Activated CD4-positive, alpha-beta T cell treated with anti-CD3 and anti-CD28 coated beads for 1 hour (primary cell): ENCODE measurements at places on chromosomes 3 and 15.

GRCh38 chr15:54519577-54519976 is 541.3 kb downstream of the UNC13C start:
- no peak for DNase-seq

DNA sequence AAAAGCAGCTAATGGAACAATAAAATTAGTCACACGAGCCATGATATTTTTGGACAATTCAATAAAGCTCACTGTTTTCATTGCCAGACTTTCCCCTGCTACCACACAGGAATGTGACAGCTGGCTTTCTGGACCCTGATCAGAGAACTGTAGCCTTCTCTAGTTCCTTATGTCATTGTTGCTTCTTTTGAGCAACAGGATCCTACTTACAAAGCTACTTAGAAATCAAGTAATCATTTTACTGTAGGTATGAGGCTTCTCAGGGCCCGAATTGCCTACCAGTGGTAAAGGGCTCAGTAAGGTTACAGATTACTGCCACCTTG is 94.3 kb upstream of the AADACL2 start:
- DNase-seq: no peak

DNA sequence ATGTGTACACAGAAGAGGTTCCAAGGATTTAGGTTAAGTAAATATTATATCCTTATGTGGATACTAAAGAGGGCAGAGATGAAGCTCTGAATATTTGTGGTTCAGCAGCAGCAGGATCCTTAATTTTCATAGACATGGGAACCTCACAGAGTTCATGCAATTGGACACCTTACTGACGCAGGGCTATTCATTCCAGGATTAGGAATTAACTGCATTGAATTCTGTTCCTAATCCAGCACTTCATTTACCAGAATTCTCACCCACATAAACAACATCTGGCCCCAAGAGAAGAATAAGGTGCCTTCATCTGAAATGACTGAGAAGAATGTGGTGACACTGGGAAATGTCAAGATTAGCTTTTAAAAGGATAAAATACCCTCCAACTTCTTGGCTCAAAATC is 62.4 kb downstream of the ADAMTS9 start:
- DNase-seq: no peak

- no peak for DNase-seq
Measured at GRCh38 chr3:156615592-156616173, 58.7 kb upstream of the TIPARP start.

DNA sequence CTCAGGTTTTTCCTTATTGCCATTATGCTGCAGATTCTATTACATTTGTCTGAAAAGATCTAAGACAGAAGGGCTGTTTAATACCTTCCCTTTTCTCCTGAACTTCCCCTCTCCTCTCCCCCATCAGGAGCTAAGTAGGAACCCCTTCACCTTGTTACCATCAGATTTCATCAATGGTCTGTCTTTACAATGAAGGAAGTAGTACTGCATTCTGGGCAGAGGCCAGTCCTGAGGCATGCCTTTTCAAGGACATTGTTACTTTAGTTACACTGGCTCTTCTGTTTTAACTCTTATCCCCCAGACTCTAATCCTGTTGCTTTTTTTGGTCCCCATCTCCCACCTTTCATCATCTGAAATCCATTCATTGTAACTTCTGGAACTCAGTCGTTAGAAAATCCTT is 8.1 kb downstream of the CTNNB1 start:
- DNase-seq: no peak

- no peak for DNase-seq
Measured at GRCh38 chr3:177591379-177591778, 394.1 kb upstream of the TBL1XR1 start.
